Stimulated activated CD8-positive, alpha-beta memory T cell treated with anti-CD3 and anti-CD28 coated beads, Interleukin-15, amount 100 ng/mL, for 48 hours (primary cell): ENCODE measurements at places on chromosomes 12 and 14.

- no peak for DNase-seq
Measured at GRCh38 chr14:98949481-98950135, 322.4 kb downstream of the BCL11B start.

DNA sequence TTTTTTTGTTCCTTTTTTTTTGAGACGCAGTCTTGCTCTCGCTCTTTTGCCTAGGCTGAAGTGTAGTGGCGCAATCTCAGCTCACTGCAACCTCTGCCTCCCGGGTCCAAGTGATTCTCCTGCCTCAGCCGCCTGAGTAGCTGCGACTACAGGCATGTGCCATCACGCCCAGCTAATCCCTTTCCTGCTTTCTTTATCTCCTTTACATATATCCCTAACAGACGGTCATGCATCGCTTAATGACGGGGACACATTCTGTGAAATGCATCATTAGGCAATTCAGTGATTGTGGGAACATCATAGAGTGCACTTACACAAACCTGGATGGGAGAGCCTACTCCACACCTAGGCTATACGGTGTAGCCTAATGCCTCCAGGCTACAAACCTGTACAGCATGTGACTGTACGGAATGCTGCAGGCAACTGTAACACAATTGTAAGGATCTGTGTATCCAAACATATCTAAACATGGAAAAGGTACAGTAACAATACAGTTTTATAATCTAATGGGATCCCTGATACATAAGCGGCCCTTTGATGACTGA lies 32.8 kb downstream of the NOS1 start:
- DNase-seq, result no peak

GRCh38 chr14:101355284-101355683 lies 206.0 kb upstream of the DIO3 start:
- no peak for DNase-seq

- DNase-seq, result no peak
Measured at GRCh38 chr12:6390084-6390799, 6.3 kb downstream of the LTBR start.

- DNase-seq, result no peak
Measured at GRCh38 chr12:2341051-2341751, 288.4 kb downstream of the CACNA1C start.

GRCh38 chr14:105469456-105470349 lies 4.9 kb upstream of the CRIP2 start:
- no peak for DNase-seq

DNA sequence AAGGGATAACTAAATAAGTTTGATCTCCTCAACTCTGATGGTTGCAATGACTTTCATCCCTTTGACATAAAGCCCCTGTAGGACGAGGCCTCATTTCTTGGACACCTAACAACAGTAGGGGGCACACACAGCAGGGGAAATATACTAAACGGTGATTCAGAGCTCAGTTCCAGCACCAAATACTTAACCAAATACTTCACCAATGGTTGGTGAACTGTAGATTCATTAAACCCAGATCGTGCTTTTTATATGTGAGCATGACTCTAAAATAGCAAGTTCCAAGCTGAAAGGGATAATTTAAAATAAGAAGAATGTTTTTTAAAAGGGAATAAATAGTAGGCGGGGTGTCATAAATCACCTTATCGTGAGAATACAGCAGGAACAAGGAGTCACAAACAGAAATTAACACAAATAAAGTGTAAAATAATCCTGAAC lies 53.2 kb downstream of the ATG2B start:
- DNase-seq, result no peak

DNA sequence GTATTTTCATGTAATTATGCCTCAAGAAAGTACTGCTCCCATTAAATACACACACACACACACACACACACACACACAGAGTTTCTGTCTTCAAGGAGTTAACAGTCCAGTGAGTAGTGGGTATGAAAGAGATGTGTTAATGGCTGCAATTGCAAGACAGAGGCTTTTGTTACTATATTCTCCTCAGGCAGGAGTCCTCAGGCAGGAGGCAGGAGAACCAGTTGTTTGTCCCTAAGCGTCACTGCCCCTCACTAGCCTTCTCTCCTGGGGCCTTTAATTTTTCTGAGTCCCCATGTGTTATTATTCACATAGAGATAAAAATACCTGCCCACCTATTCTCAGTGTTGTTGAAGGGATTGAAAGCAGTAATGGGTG lies 31.2 kb downstream of the DAD1 start:
- DNase-seq, result no peak

GRCh38 chr12:98275131-98275475 lies 240.3 kb upstream of the TMPO start:
- no peak for DNase-seq

GRCh38 chr12:85821759-85822158 lies 14.4 kb downstream of the RASSF9 start:
- no peak for DNase-seq

DNA sequence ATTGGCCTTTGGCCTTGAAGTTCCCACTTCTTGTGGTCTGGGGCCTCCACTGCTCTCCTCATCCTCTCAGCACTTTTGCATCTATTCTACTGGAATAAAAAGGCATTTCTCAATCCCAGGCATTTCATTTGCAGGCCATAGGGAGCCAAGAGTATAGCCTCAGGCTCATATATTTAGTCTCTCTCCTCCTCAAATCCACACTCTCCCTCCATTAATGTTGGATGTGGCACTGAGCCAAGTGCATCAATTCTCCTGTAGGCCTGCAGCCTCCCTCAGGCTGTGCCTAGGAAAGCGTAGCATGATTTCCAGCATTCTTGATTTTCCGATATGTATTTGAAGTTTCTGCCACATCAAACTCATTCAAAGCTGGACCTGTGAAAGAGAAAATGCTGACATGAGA lies 211.5 kb upstream of the CPNE8 start:
- DNase-seq, result no peak

DNA sequence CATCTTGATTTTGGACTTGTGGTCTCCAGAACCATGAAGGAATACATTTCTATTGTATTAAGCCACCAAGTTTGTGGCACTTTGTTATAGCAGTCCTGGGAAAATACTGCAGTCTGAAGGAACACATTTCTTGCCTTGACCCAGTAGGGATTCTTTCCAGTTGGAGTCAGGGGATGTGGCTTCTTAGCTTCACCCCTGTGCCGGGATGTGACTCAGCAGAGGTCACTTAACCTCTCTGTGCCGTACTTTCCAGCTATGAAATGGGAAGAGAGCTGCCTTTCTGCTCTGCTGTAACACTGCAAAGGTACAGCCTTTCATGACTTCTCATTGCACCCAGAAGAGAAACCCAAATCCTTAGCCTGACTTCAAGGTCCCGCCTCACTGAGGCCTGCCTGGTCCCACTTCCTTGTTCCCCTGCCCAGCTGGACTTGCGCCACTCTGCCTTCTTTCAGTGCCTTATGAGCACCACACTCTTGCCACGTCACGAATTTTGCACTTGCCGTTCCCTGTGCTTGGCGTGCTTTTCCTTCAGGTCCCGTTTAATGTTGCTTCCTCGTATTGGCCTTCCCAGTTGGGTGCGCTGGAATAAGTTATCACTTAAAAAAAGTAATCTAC lies 24.2 kb downstream of the CHST11 start:
- no peak for DNase-seq

- no peak for DNase-seq
Measured at GRCh38 chr12:11656550-11656949, 7.1 kb downstream of the ETV6 start.

GRCh38 chr12:93996321-93996720 lies 152.1 kb upstream of the PLXNC1 start:
- DNase-seq, result no peak

GRCh38 chr14:103281496-103282231 lies 52.4 kb upstream of the EIF5 start:
- DNase-seq, result no peak

DNA sequence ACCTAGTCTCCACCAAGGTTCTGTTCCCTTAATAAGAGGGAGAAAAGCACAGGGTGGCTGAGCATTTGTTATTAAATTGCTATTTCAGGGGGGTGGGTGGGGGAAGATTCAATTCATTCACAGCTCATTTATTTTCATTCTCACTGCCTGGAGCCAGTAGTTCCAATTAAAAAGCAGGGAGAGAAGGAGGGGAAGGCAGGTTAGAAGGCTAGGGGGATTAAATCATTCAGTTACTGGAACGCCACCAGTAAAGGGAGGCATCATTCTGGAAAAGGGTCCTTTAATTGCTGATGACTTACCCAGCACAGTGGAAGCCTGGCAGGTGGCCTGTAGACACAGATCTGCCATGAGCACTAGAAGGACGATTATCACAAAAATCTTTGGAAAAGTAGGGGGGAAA lies 47.4 kb downstream of the NIN start:
- DNase-seq, result no peak

DNA sequence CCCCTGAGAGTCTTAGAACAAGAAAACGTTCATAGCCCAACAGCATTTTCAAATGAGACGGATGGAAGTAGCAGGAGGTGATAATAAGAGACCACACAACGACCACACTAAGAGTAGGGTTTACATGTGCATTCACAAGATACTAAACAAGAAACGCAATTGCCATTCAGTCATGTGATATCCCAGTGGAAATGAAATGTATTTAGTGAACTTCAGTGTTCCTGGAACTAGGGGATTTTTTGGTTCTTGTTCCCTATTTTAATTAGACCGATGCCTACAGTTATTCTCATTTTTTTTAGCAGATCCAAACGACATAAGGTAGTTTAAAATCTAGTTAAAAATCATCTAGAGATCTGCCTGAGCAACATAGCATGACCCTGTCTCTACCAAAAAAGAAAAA lies 150.0 kb downstream of the GPR65 start:
- no peak for DNase-seq

- no peak for DNase-seq
Measured at GRCh38 chr12:96412431-96412830, 12.2 kb upstream of the CDK17 start.

- DNase-seq, result no peak
Measured at GRCh38 chr14:80768646-80769045, 172.9 kb downstream of the CEP128 start.

DNA sequence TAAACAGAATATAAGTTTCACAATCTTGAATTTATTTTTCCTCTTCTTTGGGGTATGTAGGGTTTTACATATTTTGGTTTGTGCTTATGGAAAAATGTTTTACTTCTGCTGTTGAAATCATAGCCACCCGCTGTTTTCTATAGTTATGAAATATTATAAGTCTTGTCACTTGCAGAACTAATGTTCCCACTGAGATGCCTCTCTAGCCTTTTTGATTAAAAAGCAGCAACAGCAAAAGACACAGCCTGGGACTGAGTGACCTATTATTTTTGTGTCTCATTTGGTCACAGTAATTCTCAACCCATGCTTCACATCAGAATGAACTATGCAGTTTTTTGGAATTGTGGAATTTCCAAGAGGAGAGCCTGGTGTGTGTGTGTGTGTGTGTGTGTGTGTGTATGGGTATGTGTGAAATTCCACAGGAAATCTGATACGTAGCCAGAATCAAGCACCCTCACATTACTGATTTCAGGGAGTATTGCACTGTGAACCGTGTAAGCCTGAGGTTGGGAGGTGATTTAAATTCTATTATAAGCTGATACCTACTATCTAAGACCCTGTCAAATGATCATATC lies 55.7 kb upstream of the FRMD6 start:
- DNase-seq, result no peak

- no peak for DNase-seq
Measured at GRCh38 chr12:6834873-6835272, 5.9 kb upstream of the GNB3 start.

GRCh38 chr14:95216008-95216407 lies 58.7 kb upstream of the DICER1 start:
- DNase-seq, result no peak

DNA sequence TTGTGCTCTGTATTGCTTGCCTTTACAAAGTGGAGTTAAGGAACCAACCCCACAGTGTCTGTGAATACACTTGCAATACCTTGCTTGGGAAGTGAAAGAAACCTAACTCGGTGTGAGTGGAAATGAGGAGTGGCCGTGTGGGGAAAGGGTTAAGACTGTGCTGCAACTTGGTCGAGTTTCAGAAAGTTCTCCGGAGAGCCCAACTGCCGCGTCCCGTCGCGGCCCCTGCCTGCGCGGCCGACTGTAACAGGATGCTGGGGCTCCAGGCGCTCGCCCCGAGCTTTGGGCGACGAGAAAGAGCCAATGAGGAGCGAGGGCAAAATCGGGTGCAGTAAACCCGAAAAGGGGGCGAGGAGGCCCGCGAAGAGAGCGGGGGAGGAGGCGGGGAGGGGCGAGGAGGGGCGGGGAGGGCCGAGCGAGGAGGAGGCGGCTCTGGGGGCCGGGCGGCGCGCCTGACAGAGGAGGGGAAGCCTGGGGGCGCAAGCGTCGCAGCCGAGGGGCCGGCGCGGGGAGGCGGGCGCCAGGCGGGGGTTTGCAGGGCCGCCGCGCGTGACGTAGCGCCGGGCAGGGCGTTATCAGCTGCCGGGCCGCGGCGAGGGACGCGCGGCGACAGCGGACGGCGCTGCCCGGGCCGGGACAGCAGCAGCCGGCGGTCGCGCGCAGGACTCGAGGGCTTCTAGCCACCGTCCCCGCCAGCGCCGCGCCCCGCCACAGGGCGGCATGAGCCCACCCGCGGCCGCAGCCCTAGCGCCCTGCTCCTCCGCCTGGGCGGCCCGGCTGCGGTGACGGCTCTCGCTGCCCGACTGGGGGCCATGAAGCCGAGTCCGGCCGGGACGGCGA lies at the start of gene DACT1:
DACT1 (plus strand) TSS at position 572 of the 840 bp plus-strand sequence; CDS start at position 813, 241 bp downstream.
- no peak for DNase-seq

DNA sequence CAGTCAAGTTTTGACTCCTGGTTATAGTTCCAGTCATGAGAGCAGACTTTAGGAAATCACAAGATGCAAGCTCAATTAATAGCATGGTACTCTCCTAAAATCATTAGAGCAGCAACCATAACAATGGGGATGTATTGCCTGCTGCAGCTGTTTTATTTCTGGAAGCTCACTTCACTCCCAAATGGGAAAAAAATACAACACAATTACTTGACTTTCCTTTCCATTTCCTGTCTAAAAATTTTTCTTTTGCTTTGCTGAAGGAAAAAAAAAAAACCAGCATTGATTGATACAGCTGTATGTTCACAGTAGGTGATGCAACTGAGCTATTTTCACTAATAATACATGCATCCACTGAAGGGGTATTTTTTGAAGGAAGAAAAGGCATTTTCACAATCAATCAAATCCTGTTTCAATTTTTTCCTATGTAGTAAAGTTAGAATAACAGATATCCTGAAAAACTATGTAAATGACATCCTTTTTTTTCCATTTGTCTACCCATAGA lies 143.9 kb upstream of the NOVA1 start:
- no peak for DNase-seq

- no peak for DNase-seq
Measured at GRCh38 chr14:72801836-72802587, 91.9 kb downstream of the DPF3 start.
